ENCODE measurements at places on chromosomes 7 and 10.

DNA sequence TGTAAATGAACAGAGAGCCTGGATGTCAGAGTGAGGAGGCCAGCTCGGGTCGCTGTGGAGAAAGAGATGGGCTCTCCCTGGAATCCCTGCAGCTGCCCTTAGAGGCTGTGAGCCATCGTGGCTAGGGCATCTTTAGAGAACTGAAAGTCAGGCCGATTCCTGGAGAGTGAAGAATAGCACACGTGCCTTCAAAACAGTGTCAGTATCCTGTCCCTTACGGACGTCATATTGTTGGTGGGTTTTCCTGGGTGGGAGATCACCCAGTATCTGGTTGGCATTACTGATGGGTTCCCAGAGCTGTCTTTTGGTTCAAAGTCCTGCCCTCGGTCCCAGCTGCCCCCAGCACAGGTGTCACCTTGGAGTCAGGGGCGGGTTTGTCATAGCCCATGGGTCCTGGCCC, 25.3 kb downstream of the IKZF1 start:
- no peak for DNase-seq

- DNase-seq, result no peak
Observed at GRCh38 chr10:132138596-132138995, 48.2 kb upstream of the DPYSL4 start.

DNA sequence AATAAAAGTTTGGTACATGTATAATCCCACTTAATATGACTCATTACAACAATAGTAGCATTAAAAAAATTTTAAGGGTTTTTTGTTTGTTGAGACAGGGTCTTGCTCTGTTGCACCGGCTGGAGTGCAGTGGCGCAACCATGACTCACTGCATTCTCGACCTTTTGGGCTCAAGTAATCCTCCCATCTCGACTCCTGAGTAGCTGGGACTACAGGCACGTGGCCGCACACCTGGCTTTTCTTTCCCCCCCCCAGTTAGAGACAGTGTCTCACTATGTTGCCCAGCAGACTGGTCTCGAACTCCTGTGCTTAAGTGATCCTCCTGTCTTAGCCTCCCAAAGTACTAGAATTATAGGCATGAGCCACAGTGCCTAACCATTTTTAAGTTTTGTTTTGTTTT, 40.7 kb downstream of the KMT2C start:
- DNase-seq, result no peak

DNA sequence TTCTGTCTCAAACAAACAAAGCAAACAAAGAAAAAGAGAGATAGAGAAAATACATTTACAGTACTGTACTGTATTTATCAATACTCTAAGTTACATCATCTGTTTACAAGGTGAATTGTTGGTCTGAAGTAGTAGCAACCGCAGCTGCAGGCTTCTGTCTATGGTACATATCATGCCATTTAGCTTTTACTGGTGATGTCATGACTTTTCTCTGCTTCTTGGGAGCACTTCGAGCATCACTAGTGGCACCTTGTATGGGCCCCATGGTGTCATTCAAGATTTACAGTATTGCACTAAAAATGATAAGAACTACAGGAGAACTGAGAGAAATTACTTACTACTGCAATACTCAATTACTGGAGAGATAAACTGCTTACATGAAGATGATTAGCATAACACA, 826.9 kb downstream of the CNTNAP2 start:
- no peak for DNase-seq

DNA sequence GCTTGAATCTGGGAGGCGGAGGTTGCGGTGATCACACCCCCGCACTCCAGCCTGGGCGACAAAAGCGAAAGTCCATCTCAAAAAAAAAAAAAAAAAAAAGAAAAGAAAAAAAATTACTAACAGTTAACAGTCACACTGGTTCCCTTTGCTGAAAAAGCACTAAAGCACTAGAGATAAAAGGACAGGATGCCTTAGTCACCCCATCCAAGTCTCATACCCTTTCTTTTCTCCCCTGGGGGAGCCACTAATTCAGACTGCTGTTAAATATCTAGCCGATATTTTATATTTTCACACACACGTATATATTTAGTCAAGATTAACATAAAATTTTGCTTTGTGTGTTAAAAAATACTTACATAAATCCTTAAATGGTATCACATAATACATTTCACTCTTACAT, 25.2 kb downstream of the BAIAP2L1 start:
- DNase-seq, result no peak

- no peak for DNase-seq
Observed at GRCh38 chr7:74452748-74453321, 871 bp upstream of the GTF2IRD1 start.

- DNase-seq, result no peak
Observed at GRCh38 chr10:46314071-46314470, 27.3 kb downstream of the ANTXRL start.

- no peak for DNase-seq
Observed at GRCh38 chr10:46540412-46541016, 15.9 kb downstream of the GPRIN2 start.

DNA sequence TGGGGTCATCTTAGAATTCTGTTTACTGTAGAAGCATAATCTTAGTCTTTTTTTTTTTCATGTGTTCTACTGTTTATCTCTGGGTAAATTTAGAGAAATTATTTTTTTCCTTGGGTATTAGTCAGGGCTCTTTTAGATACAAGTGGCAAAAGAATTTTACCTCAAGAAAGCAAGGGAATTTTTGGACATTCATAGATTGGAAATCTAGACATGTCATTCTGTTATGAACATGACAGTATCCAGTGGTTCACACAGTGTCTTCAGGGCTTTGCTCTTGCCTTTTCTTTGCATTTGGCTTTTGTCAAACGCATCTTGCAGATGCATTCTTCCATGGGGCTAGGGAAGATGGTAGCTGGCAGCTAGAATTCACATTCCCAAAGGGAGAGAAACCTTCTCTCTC, 13.7 kb upstream of the TAS2R41 start:
- no peak for DNase-seq

GRCh38 chr10:86306628-86307278, 59.8 kb downstream of the GRID1 start:
- no peak for DNase-seq

DNA sequence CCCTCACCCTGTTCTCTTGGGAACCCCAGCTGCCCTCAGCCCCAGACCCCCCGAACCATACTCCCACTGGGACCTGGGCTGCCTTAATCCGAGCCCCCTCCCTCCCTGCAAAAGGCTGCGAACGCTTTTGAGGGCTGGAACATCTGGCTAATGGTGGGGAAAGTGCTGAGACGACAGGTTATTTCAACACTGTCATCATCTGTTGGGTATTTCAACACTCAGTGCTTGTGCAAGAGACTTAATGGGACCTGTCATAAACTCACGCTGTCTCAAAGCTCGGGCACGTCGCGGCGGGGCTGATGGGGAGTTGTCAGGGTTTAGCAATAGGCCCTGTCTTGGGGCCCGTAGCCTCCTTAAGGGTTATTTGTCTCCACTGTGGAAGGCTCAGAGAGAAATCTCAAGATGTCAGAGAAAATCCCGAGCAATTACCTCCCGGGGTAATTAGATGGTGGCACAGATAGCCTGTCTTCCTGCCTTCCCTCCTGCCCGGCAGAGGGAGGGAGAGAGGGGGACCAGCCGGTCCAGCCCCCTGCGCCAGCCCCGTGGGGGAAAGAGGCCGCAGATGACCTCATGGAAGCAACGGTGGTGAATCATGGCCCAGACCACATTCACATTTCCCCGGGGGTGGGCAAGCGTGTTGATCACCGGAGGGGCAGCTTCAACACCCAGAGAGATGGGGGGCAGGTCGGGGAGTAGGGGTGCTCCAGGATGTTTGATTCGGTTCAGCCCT, 88.7 kb upstream of the MYL10 start:
- no peak for DNase-seq

- DNase-seq, result no peak
Observed at GRCh38 chr10:661597-662222, 27.8 kb downstream of the DIP2C start.

DNA sequence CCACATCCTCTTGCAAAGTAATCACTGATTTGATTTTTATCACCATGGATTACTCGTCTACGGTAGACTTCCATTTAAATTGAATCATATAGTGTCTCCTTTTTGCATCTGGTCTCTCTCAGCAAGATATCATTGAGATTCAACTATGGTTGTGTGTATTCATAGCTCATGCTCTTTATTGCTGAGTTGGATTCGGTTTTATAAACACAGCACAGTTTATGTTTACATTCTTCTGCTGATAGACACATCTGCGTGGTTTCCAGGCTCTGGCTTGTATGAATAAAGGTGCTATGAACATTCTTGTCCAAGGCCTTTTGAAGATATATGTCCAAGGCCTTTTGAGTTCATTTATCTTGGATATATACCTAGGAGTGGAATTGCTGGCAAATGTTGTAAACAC, 356.5 kb upstream of the CELF2 start:
- no peak for DNase-seq

- no peak for DNase-seq
Observed at GRCh38 chr10:5040010-5040673, 36.5 kb upstream of the AKR1C2 start.

- DNase-seq, result peak; percentile 58
Observed at GRCh38 chr7:73647725-73648592, 19.7 kb upstream of the VPS37D start.

DNA sequence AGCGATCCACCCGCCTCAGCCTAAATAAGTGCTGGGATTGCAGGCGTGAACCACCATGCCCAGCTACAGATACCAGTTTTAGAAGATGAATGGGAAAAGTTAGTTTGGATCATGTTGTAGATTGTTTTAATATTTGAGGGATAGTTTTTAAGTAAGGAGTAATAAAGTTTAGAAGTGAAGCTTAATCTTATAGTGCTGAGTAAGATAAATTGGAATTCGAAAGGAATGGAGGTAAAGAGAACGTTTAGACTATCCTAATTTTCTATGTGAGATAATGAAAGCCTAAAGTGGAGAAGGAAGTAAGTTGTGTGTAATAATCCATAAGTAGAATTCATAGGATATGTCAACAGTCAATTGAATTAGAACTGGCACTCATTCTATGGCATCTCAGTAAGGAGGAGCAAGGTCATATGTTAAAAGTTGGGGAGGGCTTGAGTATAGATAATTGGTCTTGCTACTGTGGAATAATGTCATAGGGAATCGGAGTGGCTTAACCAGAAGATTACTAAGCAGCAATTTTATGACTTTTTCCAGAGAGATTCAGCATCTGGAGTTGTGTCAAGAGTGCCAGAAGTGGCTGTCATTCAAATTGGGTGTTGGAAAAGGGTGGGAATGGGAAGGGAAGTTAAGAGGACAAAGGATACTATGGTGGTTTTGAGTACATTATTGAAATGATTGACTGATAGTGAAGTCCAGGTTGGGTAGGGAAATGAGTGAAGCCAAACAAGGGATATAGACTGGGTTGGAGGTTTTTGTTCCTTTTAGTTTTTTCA, 12.1 kb downstream of the TAX1BP1 start:
- no peak for DNase-seq

DNA sequence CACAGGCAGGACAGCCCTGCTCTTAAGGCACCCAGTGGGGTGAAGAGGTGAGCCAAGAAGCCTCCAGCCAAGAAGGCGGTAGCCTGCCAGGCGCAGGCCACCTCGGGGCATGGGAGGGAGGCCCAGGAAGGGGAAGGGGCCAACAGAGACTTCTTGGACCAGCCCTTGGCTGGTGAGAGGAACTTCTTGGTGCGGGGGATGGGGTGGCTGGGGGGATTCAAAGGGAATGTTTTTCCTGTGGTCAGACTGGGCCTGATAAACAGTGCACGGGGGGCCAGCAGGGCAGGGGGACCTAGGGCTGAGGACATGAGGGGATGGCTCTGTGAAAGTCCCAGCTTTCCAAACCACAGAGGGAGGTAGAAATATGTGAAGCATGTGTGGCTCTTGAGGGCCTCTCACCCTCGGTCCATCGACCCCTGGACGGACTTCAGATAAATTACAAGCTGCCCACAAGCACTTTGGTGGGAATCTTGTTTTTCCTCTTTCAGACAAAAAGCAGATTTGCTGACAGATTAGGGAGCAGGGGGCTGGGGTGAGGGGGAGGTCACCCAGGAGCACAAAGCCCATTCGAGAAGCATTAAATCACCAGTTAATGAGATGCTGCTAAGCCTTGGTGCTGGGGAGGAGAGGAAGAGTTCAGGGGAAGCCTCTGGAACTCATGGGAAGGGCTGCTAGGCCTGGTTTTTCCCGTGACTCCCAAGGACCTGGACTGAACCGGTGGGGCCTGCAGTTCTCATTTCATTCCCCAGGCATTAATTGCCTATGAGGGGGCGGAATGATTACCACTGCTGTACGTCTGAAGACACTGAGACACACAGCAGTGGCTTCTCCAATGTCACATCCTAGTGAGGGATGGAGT, 11.3 kb downstream of the CRYGN start:
- no peak for DNase-seq

DNA sequence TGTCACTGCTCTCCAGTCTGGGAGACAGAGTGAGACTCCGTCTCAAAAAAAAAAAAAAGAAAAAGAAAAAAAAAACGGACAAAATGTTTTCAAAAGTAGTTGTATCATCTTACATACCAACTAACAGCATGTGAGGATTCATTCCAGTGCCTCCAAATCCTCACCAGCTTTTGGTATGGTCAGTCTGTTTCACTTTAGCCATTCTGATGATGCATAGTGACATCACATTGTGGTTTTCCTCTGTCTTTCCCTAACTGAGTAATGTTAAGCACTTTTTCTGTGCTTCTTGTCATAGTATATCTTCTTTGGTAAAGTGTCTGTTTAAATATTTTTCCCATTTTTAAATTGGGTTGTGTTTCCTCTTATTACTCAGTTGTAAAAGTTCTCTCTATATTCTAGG, 251.4 kb upstream of the CTBP2 start:
- DNase-seq, result no peak

DNA sequence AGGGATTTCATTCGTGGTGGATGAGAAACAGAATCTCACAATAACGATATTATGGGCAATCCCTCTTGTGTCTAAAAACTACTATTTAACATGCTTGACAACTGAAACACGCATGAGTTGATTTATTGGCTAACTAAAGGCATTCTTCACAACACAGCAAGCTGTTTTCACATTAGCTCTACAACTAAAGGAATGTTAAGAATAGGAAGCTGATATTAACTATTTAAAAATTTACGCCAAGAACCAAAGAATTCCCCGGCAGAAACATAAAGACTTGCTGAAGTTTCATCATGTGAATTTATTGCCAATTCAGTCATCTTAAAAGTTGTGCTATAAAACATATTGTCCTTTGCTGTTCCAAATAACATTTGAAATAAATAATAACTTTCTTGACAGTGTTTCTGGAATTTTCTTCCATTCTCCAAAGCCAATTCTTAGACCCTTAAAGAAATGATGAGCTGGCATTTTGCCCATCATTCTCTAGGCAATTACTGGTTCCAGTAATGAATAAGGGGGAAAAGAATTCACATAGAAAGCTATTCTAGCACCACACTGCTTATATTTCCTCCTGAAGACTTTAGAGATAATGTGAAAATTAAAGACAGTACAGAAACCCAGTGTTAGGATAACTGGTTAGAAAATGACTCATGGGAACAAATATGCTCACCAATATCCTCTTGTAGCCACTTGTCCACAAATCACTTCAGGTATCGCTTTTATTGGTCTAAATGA, 233.1 kb downstream of the PARD3 start:
- DNase-seq, result no peak

DNA sequence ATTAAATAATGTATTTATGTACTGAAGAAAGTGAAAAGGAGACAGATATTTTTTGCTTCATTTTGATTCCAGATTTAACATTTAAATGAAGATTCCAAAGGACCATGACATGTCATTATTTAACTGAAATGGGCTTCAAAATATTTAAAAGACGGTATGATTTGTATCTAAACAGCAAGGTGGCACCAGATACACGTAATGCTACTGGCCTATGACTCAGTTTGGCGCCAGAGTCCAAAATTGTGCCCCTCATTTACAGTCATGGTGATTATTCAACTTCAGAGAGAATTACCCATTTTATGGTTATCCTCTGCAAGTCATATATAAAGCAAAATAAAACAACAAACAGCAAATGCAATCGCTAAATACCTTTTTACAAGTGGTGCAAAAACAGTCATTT, 94.5 kb downstream of the ETV1 start:
- DNase-seq, result no peak

GRCh38 chr10:78765726-78766335, 302.9 kb upstream of the ZMIZ1 start:
- no peak for DNase-seq

Measured in activated T-cell treated with anti-CD3 and anti-CD28 coated beads, Interleukin-2, amount 50 U/mL, for 72 hours (primary cell).